ENCODE measurements at places on chromosomes 16 and 17. TPM values are rescaled to one million over a fixed set of nuclear protein-coding genes. Genes with fewer than 3 reads are reported as not detected.

DNAI2 gene
- total RNA-seq: not detected

DNA sequence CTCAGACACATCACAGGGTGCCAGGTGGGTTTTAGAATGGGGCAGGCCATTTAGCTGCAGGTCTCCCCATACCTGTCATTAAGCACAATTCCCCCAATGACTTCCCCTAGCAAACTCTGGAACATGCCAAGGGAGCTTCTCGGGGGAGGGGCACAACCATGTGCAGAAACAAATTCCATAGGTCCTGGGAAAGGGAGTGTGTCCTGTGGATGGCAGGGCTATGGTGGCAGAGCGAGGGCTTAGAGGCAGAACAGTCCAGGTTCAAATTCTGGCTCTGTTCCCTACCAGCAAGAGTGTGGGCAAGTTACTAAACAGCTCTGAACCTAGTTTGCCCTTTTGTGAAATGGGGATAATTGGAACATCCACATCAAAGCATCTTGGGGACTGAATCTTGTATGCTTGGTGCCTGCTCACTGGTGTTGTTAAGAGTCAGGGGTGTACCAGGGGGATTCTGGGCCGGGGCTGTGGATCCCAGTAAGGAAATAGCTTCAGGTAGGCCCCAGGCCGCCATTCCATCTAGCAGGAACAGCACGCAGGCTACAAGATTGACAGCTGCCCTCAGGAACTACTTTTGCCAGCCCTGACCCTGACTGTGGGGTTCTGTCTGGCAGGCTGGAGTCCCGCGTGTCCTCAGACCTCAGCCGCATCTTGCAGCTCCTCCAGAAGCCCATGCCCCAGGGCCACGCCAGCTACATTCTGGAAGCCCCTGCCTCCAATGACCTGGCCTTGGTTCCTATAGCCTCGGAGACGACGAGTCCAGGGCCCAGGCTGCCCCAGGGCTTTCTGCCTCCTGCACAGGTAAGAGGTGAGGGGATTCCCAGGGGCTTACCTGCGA is 5.6 kb upstream of the DCAF7 start:
- DNase-seq: no peak

CIBAR2 gene
- total RNA-seq: not detected

- no peak for DNase-seq
These were observed 26.6 kb downstream of the LGALS9 start for GRCh38 chr17:27657620-27658019.

FA2H gene
- 11.3 TPM for total RNA-seq

DNA sequence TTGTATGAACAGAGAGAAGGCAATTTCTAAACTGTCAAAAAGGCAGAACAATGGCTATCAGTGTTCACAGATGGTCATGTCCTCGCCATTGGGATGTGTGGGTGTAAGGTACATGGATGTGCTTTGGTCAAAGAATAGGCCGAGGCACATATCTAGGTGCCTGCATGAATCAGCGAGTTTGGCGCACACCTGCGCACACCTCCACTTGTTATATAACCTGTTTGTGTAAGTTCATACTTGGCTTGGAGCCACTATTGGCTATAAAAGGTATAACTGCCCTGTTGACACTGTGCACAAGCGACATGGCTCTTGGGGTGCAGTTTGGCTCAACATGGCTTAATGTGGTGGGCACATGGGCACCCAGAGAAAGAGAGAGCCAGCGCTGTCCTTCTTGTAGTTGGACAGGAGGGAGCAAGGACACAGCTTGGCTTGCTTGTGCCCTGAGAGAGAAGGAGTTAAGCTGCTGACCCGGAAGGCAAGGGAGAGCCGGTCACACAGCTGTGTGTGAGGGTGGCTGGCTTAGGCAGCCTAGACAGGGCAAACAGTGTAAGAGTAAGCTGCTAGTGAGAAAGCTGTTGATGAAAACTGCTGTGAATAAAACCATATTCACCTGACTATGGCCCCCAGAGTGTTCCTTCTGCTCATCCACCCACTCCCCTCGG is 499.1 kb downstream of the KCNJ2 start:
- DNase-seq: no peak

MYO15B gene
- total RNA-seq: 28.4 TPM

KRT39 gene
- total RNA-seq: 2.5 TPM

DNA sequence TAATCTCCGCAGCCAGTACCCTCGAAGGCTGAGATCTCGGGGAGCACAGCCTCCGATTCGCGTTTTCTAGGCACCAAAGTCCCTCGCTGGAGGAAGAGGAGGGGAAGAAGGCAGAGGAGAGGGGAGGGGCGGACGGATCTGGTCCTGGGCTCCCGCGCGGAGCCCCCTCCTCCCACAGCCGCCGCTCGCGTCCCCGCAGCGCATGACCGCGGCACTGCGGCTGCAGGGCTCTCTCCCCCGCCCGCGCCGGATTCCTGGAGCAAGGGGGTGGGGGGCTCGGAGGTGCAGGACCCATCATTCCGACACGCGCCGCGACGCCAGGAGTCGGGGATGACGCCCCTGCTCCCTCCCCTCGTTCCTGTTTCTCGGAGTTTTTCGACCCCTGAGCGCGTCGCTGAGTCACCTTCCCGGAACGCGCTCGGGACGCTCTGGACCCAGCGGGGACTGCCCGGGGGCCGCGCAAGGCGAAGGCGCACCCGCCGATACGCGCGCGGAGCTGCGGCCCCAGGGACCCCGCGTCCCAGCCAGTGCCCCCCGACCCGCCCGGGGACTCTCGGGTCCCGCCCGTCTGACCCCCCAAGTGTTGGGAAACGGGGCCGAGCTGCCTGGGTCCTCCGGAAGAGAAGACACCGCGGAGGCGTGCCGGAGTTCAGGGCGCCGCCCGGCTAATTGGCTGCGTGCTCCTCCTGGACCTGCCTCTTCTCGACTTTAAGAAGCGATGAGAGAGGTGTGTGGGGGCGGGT is 1.4 kb upstream of the SPHK1 start:
- no peak for DNase-seq

DNA sequence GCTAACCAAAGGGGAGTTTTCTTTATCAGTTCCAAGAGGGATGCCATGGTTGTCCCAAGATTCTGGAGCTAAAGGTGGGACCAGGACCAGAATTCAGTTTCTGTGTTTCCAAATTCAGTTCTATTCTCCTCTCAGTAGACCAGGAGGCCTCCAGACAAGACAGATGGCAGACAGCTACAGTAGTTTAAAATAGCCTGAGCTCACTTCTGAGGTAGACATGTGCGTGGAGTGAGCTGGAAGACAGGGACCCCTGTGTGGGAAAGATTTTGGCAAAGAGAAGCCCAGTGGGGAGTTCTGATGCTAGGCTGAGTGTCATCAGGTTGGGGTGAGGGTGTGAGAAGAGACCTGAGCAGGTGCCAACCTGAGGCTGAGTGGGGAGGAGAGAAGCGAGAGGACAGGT is 95.4 kb downstream of the PRKCB start:
- DNase-seq: no peak

DNA sequence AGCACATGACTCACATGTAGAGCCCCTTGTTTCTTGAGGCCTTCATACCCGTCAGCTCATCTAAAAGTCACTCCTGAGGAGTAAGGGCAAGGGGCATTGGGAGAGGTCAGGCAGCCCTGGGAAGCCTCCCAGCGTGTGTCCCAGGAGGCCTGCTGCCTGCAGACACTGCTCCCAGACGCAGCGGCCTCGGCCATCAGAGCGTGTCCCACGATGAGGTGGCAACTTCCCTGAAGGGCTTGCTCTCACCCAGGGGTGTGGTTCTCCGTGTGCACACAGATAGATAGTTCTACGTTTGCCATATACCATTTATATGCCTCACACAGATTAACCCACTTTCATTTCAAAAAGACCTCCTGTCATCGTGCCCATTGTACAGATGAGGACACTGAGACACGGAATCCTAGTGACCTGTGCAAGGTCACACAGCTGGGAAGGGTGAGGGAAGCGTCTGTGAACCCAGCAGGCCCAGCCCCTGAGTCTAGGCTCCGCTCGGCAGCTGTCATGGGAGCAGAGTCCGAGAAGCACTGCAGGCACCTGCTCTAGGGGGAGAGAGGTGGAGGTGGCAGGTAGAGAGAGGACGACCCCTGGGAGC is 8.3 kb downstream of the TUBB3 start:
- no peak for DNase-seq

GRCh38 chr16:54748611-54749190 is 182.0 kb upstream of the IRX5 start:
- DNase-seq: no peak

- no peak for DNase-seq
These were observed 42.4 kb downstream of the WDR59 start for GRCh38 chr16:74942566-74942965.

KRTAP4-1 gene
- 51.7 TPM for total RNA-seq

DNA sequence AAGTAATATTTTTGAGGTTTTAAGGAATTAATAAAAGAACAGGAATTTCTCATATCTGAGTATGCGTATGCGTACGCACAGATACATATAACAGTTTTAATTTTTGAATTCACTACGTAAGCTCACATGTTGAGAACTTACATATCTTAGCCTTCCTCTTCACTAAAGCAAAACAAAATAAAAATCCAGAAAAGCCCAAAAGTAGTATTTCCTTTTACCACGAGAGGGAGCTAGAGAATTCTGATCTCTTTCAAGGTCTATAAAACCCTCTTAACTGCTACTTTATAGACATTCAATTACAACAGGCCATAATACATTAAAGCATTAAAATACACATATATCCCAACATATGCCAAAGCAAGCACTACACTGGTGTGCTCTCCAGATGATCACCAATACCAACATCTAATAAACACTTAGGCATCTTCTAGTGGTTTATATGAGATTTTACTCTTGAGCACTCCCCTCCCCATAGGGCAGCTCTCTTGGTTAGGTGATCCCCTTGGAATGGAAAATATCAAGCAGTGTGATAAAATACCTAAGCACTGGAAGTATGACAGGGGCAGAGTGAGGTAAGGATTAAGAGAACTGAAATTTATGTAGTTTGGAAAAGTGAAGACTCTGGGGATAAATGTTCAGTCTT is 94.0 kb downstream of the SKAP1 start:
- DNase-seq: no peak

SLFN12L gene
- 0.76 TPM for total RNA-seq
